ENCODE measurements at places on chromosomes 3 and 15. TPM values are rescaled to one million over a fixed set of nuclear protein-coding genes. Genes with fewer than 3 reads are reported as not detected.
A peak's percentile ranks its signal among the peaks of the same experiment; 100 is the strongest.

DNA sequence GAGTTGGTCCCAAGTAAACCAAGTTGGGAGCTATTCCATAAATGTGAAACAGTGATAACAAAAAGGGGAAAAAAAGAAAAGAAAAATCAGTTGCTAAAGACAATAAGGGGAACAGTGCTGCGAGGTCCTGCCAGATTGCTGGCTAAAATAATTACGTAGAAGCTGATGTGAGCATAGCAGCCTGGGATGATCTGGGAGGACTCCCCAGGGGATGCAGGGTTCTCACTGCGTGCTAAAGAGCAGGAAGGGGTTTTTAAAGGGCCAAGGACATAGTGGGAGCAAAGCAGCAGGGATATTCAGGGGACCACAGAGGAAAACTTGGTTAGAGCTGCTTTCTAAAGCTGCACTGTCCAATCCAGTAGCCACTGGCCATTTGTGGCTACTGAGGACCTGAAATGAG, 133.0 kb upstream of the UMPS start:
- no peak for DNase-seq
- H3K27me3 ChIP-seq = no peaks in the 10 kb centered on the region
- H3K36me3 ChIP-seq = no peaks in the 10 kb centered on the region
- H3K4me3 ChIP-seq = no peak overlapping the region

DNA sequence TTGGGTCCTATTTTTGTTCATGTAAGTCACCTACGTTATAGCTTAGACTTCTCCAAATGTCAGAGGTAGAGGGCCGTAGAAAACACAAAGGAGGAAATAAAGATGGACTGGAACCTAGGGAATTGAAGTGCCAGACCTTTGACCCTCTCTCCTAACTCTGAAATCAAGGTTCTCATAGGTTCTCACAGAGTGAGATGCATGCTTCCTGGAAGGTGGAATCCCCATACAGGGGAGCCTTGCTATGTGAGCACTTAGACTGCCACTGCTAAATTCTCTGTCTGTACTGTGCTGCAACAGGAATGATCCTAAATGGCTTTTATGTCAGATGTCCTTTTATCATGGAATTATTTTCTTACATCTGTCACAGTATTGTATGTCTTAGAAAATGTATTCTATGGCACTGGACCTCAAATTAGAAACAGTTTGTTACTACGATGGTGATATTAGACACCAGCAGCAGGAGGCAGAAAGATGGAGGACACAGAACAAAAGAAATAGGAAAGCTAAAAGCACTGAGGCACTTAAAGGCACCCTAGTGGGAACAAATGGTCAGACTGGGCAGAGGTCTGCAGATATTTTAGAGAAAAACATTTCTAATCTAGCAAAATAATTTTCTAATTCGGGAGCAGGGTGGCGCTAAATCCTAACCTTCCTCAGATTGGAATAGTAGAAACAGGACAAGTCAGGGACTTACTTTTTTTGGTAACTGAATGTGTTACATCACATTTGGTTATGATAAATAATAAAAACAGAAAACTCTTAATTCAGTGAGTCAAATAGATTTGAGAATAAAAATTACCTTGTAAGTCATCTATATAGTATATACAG, 60.2 kb upstream of the CDAN1 start:
- H3K36me3 ChIP-seq = no peaks in the 10 kb centered on the region
- no peak overlapping the region for H3K27ac ChIP-seq
- H3K27me3 ChIP-seq = no peaks in the 10 kb centered on the region
- H3K4me3 ChIP-seq = no peak overlapping the region
- no peak for DNase-seq

Gene DET1
- total RNA-seq = 2.8 TPM

Gene CFAP20DC
- 1.00 TPM for total RNA-seq

DNA sequence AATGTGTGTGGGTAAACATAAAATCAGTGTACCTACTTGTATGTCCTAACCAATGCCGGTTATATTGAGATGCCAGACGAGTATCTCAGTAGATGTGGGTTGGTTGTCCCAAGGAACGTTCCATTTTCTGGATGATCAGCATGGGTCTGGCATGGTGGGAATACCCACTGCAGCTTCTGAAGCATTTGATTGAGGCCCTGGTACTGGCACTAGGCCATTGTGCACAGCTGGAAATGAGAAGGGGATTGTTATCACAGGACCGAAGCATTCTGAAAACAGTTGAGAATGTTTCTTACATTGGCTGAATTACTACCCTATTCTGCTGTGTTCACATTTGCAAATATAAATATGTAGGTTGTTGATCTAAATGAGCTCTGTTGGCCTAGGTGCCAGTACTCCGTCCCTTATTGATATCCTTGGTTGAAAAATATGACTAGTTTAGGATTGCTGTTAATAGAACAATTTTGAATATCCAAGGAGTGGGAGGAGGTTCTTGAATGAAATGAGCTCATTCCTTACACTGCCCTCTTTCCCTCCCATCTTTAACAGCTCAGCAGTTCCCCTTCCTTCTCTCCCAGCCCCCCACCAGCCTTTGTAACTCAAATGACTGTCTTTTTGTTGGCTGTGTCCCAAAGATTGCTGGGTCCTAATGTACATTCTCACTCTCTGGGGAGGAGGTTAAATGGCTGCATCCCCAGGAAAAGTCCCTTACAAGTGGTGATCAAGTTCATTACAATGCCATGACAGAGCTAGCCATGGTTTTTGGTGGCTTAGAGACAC, 293.3 kb upstream of the TPM1 start:
- no peaks in the 10 kb centered on the region for H3K36me3 ChIP-seq
- H3K4me3 ChIP-seq = no peak overlapping the region
- no peak for DNase-seq
- no peaks in the 10 kb centered on the region for H3K27me3 ChIP-seq
- H3K27ac ChIP-seq = no peak overlapping the region
- no peaks in the 10 kb centered on the region for H3K4me1 ChIP-seq

DNA sequence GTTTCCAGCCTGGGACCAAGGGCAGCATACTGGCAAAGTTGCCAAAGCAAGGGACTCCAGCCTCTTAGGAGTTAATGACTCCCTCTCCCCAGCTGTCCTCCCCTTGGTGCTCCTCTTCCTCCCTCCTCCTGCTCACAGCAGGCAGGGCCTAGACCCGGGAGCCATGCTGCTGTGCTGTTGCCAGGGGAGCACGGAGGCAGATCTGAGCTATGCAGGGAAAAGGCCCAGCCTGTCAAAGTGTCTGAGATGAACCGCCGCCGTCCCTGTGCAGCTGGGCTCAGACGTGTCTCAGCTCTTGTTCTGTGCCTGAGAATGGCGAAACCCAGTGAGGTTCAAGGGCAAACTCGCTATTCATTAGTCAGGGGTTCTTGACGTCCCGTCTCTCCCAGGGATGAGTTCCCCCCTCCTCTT, 60.8 kb upstream of the POLG start:
- H3K27me3 ChIP-seq = peaks cover 14% of the 10 kb centered on the region
- no peaks in the 10 kb centered on the region for H3K36me3 ChIP-seq
- DNase-seq = no peak
- no peaks in the 10 kb centered on the region for H3K4me1 ChIP-seq
- H3K27ac ChIP-seq = no peak overlapping the region

DNA sequence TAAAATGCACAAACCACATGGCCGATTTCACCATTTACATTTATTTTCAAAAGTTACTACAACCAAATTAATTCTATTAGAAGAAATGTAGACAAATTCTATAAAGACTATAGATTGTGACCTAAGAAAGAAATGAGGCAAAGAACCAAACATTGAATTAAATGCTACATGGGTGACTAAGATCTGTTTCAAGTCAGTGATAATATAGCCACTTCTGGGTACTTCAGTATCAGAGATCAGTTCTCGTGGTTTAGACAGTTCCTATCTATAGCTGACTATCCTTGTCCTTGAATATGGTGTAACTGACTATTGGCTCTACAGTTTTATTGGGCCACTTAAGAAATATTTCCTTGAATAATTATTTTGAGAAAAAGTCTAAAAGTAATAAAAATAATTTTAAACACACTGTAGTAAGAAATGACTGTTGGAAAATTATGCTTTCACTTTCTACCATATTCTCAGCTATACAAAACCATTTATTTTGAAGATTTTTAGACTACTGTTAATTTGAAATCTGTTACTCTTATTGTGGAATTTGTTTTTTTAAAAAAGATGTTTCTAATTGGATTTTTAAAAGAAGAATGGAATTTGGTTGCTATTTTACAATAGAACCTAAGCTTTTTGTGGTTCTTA, 14.1 kb downstream of the KCNMB3 start:
- H3K4me1 ChIP-seq = no peaks in the 10 kb centered on the region
- H3K4me3 ChIP-seq = no peak overlapping the region
- no peaks in the 10 kb centered on the region for H3K27me3 ChIP-seq
- no peak for DNase-seq
- no peaks in the 10 kb centered on the region for H3K36me3 ChIP-seq

- no peak overlapping the region for H3K27ac ChIP-seq
- H3K4me3 ChIP-seq = no peak overlapping the region
- H3K36me3 ChIP-seq = no peaks in the 10 kb centered on the region
Measured at GRCh38 chr3:60841355-60841754, 409.9 kb downstream of the FHIT start.

DNA sequence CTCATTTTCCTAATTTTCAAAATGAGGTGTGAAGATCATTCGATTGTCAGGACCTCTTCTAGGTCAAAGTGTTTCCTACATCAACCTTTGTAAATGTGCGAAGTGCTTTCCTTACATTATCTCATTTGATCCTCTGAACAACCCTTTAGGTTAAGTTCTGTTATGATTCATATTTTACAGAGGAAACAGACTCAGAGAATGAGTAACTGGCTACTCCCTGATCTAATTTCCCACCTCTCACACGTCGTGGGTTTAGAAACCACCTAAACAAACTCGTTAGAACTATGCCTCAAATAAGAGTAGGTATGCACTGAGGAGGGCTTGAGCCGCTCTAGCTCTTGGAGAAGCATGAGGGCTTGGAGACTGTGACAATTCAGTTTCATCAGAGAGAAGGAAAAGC, 148.6 kb downstream of the CD47 start:
- H3K36me3 ChIP-seq = no peaks in the 10 kb centered on the region
- peak; percentile 6 for DNase-seq
- H3K27me3 ChIP-seq = no peaks in the 10 kb centered on the region
- H3K4me3 ChIP-seq = no peak overlapping the region
- H3K4me1 ChIP-seq = peaks cover 10% of the 10 kb centered on the region

Gene GOLGA6L22
- not detected for total RNA-seq

DNA sequence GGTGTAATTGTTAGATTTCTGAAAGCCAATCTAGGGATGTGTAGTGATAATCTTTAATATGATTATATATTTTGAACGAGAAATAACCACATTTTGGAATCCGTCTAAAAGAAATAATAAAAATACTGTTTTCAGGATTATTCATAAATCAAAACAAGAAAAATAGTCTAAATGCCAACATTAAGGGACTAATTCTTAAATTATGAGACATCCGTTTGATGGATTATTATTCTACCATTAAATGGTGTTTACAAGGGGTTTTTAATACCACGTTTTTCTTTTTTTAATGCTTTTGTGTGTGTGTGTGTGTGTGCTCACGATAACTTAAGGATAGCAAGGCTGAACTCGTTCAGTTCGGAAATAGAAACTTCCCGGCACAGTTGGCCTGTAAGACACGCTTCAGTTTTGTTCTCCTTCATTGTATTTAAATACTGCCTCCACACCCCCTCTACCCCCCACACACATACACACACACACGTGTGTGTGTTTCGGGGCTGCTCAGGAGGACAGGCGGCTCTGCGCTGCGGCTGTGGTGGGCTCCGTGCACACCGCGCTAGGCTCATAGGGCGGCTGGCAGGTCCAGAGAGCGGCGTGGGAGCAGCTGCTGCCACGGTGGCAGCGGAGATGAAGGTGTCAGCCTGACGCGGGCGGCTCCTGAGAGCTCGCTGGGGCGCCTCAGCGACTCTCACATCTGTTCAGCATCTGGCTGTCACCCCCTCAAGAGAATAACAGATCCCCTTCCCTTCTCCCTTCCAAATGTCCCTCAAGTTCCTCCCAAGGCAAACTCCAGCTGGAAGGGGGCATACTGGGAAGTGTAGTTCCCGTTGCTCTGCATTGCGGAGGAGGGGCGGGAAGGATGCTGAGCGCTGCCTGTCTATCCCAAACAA, 23.0 kb upstream of the ANP32A start:
- DNase-seq = peak; percentile 30
- H3K36me3 ChIP-seq = no peaks in the 10 kb centered on the region
- peaks cover 29% of the 10 kb centered on the region for H3K27me3 ChIP-seq
- H3K27ac ChIP-seq = no peak overlapping the region
- H3K4me1 ChIP-seq = peaks cover 8% of the 10 kb centered on the region

Gene SLC12A1
- not detected for total RNA-seq

DNA sequence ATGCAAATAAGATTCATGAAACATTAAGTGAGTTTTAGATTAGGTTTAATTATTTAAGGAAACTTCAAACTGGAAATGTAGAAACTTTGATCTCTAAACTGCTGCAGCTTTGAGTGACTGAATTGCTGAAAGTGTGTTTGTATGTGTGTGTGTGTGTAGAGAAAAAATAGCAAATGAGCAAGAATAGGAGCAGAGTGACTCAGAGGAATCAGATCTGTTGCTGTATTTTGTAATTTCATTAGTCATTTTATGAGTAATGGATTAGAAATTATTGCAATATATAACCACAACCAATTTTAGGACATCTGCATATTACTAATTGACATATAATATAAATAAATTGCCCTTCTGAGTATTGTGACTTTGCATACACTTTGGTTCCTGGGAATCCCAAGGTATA, 52.8 kb upstream of the SLC9A9 start:
- H3K27ac ChIP-seq = no peak overlapping the region
- no peaks in the 10 kb centered on the region for H3K27me3 ChIP-seq
- H3K4me3 ChIP-seq = no peak overlapping the region
- H3K36me3 ChIP-seq = no peaks in the 10 kb centered on the region
- no peak for DNase-seq

GRCh38 chr15:48354694-48355303, 23.6 kb downstream of the DUT start:
- H3K27ac ChIP-seq = no peak overlapping the region
- no peak for DNase-seq
- no peaks in the 10 kb centered on the region for H3K27me3 ChIP-seq
- H3K4me1 ChIP-seq = no peaks in the 10 kb centered on the region
- no peak overlapping the region for H3K4me3 ChIP-seq

DNA sequence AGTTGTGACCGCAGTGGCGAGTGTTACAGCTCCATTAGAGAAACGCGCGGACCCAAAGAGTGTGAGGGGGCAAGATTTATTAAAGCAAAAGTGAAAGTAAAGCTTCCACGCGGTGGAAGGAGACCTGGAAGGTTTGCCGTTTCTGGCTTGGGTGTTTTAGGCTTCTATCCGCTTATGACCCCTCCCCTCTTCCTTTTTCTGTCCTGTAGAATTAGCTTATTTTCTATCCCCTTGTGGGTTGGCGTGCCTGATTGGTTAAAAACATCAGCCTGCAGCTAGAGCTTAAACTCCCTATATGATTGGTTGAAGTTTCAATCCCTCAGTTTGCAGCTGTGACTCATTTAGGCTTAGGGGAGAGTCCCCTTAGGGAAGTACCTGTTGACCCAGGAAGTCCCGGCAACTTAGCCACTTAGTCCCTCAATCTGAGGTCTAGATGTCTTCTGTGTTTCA, 39.6 kb downstream of the C3orf38 start:
- no peak overlapping the region for H3K27ac ChIP-seq
- no peak overlapping the region for H3K4me3 ChIP-seq
- H3K27me3 ChIP-seq = no peaks in the 10 kb centered on the region
- H3K4me1 ChIP-seq = no peaks in the 10 kb centered on the region
- no peaks in the 10 kb centered on the region for H3K36me3 ChIP-seq
- DNase-seq = no peak

GRCh38 chr15:98063315-98063714, 102.8 kb downstream of the ARRDC4 start:
- H3K27me3 ChIP-seq = no peaks in the 10 kb centered on the region
- no peaks in the 10 kb centered on the region for H3K4me1 ChIP-seq
- no peaks in the 10 kb centered on the region for H3K36me3 ChIP-seq
- H3K4me3 ChIP-seq = no peak overlapping the region
- no peak for DNase-seq
- H3K27ac ChIP-seq = no peak overlapping the region

GRCh38 chr3:18223571-18223970, 201.6 kb downstream of the SATB1 start:
- H3K27me3 ChIP-seq = no peaks in the 10 kb centered on the region
- no peaks in the 10 kb centered on the region for H3K36me3 ChIP-seq
- no peak overlapping the region for H3K4me3 ChIP-seq
- no peaks in the 10 kb centered on the region for H3K4me1 ChIP-seq

All from CD8-positive, alpha-beta memory T cell (primary cell).